ENCODE measurements at places on chromosomes 12 and 14.

DNA sequence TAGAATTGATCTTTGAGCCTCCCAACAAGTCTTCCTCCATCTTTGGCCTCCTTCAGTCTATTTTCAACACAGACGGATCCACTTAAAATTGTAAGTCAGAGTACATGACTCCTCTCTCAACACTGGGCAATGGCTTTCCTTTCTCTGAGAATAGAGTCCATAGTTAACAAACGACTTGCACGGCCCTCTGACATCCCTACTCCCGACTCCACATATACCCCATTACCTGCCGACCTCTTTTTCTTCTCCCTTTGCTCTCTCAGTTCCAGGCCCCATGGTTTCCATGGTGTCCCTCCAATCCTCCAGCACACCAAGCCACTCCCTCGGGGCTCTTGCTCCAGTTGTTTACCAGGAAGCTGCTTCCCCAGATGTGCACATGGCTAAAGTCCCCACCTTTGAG, 84.7 kb downstream of the DNAI7 start:
- DNase-seq, result no peak

- DNase-seq, result no peak
Measured at GRCh38 chr12:67141296-67142018, 127.7 kb upstream of the CAND1 start.

- DNase-seq, result no peak
Measured at GRCh38 chr12:112122823-112123690, 2.3 kb upstream of the TRAFD1 start.

DNA sequence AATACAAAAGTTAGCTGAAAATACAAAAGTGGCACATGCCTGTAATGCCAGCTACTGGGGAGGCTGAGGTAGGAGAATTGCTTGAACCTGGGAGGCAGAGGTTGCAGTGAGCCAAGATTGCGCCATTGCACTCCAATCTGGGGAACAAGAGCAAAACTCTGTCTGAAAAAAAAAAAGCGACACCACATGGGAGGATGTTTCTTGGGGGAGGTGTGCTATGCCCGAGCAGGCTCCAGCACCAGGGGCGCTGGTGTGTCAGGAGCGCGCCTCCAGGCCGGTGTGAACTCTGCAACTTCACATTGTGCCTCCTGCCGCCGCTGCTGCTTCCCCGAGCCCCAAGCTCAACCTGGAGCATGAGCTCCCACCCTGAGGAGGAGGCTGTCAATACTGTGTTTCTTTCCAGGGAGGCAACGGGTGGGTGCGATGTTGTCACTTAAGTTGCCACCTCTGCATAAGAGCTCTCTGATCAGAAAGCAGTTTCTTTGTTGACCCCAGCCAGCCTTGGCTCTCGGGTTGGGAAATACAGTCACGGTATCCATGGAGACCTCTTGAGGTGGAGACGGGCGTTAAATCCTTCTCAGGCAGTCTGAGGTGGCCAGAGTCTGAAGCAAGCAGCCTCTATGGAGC, 18.9 kb downstream of the DEGS2 start:
- no peak for DNase-seq

GRCh38 chr12:46492471-46493085, 120.0 kb upstream of the SLC38A2 start:
- peak; percentile 79 for DNase-seq

DNA sequence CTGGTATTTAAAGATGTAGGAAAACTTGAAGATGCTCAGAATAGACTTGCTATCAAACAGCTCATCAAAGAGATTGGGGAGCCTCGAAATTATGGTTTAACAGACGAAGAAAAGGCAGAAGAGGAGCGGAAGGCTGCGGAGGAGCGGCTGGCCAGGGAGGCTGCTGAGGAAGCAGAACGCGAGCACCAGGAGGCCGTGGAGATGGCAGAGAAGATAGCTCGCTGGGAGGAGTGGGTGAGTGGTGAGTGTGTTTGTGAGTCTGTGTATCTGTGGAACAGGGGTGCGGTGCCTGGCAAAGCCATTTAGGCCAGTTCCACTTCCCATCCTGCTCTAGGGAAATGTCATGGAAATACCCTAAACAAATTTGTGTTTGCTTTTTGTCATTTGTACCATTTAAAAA, 19.2 kb upstream of the PAPOLA start:
- no peak for DNase-seq

GRCh38 chr14:22540811-22541360, 48.1 kb downstream of the DAD1 start:
- no peak for DNase-seq

DNA sequence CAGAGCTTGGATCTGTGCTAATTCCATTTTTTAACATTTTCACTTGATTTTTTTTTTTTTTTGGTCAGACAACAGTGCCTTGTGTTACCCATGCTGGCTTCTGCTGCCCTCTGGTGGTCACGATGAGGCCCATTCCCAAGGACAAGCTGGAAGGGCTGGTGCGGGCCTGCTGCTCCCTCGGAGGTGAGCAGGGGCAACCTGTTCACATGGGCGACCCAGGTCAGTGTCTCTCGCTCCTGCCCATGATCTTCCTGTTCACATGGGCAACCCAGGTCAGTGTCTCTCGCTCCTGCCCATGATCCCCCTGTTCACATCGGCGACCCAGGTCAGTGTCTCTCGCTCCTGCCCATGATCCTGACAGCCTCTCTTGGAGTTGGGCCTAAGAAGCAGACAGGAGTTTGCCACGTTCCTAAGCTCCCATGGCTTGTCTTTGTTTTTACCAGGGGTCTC, 59.4 kb downstream of the DGLUCY start:
- no peak for DNase-seq

DNA sequence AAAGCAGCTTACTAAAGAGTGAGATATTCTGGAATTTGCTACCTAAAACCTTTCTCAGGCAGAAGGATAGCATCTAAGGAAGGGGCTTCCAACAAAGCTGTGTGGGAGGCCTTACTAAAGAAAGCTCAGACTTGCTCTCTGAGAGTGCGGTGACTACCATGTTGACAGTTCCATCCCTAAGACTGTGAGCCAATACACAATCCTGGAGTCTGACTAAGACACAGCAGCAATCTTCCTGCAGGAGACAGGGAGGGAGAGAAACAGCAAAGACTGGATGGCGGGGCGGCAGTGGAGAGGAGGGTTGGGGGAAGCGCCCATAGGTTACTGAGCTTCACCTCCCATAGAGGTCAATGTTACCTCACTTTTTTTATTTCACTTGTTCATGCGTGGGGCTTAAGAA, 70.9 kb downstream of the KITLG start:
- DNase-seq, result no peak

DNA sequence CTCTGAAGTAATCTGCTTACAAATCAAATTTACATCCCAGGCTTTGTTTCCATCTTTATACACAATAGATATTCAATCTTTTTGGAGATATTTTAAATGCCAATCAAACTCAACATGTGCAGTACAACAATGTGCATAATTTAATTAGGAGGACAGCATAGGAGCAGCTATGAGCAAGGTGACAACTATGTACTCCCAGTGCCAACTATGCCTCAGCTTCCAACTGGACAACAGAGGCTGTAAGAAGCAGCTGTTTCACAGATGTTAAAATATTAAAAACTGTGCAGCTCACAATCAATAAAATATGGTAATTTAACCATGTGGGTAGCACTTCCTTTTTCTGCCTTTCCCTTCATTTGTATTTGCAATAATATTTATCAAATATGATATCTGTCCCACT, 99.9 kb downstream of the ST8SIA1 start:
- no peak for DNase-seq

DNA sequence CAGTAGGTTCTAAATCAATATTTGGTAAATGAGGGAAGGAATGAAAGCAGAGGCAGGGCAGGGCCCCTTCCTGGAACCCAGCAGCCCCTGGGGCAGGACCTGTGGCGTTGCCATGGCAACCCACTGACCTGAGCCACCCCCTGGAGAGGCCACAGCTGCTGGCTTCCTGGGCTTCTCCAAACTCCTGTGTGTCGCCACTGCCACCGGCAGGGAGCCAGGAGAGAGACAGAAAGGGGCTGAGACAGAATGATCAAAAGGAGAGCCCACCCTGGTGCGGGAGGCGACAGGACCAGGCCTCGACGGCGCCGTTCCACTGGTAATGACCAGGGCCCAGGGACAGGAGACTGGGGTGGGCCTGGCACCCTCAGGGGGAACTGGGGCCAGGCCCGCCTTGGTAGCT, 18.2 kb downstream of the RFX4 start:
- DNase-seq, result no peak

GRCh38 chr12:106226884-106227640, 20.8 kb downstream of the CKAP4 start:
- DNase-seq, result no peak

DNA sequence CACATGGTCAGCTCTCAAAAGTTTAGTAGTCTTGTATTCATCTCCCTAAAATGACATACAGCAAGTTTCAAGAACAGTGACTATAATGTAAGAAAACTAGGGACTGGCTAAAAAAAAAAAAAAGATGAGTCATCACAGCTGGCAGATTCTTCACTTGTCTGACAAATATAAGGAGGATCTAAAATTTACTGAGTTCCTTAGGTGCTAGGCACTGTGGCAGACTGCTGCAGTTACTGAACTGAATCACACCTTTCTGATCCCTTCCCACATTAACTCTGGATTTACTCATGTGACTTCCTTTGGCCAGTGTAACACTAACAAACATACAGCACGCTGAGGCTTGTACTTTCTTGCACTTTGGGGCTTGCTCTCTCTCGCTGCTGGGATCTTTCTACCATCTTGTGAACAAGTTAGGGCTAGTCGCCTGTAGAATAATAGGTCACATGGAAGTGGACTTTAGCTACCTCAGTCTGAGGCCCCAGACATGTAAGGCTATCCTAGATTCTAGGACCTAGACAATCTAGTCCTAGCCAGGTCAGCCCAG, 32.1 kb downstream of the BAZ1A start:
- DNase-seq, result peak; percentile 51

- DNase-seq, result no peak
Measured at GRCh38 chr12:123744836-123745235, 17.3 kb upstream of the DNAH10 start.

GRCh38 chr12:96194971-96195844, 1.0 kb downstream of the ELK3 start:
- no peak for DNase-seq

DNA sequence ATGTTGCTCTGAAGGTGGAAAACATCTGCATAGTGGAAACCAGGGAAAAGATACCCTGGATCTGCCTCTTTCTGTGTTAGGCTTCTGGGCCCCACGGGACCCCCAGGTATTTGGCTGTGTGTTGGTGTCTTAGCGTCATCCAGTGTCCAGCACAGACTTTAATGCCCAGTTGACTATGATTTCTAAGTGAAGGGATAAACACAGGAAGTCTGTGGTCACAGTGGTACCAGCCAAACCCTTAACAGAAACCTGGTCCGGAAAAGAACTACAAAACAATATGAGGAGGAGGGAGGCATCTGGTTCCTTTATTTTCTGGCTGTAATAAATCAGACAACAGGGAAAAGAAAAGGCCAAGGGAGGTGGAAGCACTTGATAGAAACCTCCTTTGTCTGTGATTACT, 56.4 kb downstream of the CMKLR1 start:
- no peak for DNase-seq

DNA sequence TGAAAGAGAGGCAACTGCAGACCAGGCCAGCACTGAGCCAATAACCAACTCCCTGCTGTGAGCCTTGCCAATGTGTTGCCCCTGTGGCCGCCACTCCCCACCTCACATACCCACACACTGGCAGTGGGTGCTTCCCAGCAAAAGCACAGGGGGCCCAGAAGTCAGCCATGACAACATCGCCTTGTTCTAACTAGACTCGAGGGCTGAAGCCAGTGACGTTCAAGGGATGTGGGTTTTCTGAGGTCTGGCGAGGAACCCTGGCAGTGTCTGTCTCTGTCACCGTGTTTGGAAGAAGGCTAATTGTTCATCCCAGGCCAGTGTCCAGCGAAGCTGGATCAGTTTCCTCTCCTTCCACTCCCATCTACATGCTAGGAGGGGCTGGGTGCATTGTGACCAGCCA, 311.8 kb upstream of the AMIGO2 start:
- no peak for DNase-seq

DNA sequence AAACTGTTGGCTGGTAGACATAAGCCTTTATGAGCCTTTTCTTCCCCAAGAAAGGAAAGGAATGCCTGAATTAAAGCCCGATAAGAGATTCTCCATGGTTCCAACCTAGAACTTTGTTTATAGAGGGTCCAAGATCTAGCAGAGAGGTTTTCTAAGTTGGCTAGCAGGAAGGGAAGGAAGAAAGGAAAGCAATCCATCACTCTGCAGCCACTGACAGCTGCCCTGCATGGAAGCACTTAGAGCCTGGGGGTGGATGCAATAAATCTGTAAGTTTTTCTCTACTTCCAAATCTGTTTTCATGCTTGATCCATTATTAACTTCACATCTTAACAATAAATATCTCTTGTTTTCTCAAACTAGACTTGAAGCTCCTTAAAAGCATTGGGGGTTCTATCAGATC, 224.4 kb downstream of the KSR2 start:
- DNase-seq, result no peak

DNA sequence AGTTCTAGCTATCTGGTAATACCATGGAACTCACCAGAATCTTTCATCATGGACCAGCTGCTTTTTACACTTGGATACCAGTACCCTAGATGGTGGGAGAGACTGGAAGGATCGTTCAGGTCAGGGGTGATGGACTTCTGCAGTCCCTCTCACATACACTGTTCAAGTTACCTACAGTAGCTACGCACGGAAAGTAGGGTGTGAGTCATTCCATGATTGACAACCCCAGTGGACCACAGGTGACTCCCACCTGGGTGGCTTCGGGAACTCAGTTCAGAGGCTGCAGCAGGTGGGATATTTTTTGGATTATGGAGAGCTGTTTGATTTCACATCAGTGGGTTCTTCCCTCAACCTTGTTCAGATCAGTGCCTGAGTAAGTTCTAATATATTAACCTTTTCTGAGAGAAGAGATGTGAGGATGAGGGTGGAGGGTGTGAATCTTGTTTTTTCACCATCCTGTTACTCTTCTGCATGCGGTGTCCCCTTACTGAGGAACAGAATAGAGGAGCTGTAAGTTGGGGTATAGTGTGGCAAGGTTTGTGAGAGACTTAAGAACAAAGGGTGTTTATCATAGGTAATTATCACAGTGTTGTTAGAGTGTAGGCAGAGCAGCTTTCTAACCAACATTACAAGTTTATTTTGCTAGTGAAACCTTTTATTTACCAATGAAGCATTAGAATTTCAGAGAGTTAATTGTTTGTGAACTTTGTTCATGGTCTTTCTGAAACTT, 39.6 kb downstream of the PRKCH start:
- DNase-seq, result no peak

DNA sequence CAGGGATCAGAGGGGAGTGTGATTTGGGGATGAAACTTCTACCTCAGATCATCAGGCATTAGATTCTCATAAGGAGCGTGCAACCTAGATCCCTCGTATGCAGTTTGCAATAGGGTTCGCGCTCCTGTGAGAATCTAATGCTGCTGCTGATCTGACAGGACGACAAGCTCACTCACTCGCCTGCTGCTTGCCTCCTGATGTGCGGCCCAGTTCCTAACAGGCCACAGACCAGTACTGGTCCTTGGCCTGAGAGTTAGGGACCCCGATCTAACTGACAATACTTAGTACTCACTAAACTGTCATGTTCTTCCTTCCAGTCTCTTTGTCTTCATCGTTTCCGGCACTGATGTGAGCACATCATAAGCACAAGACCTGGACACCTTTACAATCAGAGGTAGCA, 5.3 kb upstream of the RPLP0 start:
- DNase-seq, result no peak
